ENCODE measurements at places on chromosomes 2 and 18.

GRCh38 chr2:97717613-97717995 lies 4.2 kb downstream of the ZAP70 start:
- DNase-seq, result no peak

DNA sequence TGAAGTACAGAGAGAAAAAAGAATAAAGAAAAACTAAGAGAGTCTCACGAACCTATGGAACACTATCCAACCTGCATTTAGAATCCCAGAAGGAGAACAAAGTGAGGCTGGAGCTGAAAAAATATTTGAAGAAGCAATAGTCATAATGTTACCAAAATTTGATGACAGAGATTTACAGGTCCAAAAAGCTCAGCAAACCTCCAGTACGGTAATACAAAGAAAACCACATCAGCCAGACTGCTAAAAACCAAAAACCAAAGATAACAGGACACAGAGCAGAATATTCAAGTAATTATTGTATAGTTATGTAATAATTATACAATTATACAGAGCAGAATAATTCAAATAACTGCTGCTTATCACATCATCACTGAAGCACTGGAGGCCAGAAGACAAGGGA lies 23.7 kb downstream of the ATL2 start:
- no peak for DNase-seq

- DNase-seq, result no peak
Measured at GRCh38 chr2:197931661-197932312, 127.4 kb downstream of the PLCL1 start.

DNA sequence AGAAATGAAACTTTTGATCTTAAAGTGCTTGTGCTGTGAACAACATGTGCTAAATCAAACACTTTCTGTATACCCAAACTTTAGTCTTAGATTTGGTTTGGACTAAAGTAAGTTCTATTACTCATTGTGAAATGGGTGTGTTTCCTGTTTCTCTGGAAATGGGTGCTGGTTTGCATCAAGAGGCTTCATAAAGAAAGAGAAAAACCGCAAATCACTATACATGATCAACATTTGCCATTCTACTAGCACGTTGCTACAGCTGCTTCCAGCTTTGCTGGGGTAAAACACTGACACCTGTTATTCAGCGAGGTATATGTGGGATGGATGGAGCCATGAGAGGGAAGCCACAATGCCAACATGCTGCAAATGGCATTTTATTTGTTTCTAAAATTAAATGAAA lies 547.0 kb upstream of the ACVR2A start:
- no peak for DNase-seq

DNA sequence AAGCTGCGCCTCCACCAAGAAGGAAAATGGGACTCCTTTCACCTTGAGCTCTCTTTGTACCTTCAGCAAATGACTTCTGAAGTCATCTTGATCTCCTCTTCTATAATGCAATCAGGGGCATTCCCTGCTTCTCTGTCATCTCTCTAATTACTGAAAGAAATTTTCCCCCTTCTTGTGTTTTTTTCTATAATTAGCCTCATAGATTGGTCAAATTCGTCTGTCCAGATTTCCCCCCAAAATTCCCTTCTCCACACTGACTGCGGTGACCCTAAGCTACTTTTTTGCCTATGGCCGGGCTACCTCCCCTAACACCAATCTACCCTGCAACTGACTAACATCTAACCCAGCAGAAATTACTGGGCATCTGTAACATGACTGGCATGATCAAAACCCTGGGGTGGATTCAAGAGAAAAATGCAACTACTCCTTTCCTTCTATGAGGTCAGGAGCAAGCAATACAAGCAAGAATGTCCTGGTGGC lies 168.6 kb downstream of the BCL2 start:
- no peak for DNase-seq

GRCh38 chr2:213147538-213147937 lies 3.9 kb downstream of the IKZF2 start:
- DNase-seq, result no peak

- DNase-seq, result no peak
Measured at GRCh38 chr2:179745635-179746256, 115.7 kb downstream of the ZNF385B start.

GRCh38 chr18:11383381-11383780 lies 226.0 kb upstream of the SLC35G4 start:
- DNase-seq, result no peak

DNA sequence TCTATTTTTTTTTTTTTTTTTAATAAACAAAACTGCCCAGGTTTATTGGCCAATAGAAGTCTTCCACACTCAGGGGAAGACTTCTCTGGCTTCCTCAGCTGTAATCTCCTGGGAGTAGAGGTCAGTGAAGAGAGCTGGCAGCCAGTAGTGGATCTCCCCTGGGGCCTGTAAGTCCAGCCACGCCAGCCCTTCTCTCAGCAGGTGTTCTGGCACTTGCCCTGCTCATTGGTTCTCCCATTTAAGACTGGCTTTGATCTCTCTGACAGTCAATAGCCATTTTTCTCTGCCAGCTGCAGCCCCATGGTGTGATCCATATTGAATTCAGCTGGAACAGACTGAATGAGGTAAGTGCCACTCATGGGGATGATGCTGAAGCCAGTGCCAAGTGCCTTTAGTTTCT lies 170.6 kb upstream of the SPHKAP start:
- no peak for DNase-seq

DNA sequence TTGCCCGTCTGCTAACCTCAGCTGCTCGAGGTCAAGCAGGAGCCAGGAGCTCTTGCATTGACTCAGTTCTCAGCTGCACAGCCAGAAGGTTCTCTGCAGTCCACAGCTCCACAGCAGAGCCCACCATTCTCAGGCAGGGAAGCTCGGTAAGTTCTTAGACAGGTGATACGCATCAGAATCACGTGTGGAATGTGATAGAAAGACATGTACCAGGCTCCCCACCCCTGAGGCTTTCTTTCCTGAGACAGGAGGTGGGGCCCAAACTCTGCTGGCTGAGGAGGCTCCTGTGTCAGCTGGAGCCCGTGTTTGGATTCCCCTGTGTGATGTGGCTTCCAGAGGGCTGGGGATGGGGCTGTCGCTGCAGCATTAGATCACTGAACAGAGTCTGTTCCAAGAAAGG lies 28.0 kb downstream of the DIPK1C start:
- no peak for DNase-seq

DNA sequence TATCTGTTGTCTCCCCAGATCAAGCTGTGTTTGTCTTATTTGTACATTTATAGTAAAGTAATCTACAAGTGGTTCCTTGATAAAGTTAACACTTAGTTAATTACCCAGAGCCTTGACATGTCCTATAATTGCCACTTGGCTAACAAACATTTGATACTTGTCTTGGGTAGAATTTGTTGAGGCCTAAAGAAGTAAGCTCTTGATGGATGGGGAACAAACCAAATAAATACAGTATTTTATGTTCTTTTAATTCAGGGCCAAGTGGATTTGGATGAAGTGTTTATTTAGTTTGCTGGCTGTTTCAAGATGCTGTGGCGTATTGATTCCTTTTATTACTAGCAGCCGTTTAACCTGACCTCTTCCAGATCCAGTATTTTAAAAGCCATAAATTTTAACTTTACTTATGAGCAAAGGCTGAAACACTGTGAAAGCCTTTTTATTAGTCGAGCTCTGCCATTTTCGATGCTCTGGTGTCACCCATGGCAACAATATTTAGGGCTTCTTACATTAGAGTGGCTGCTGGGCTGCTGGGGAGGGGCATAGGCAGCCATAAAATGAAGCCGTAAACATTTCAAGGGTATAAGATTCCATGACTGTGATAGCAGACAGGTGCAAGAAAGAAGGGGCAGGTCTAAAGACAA lies 401.6 kb upstream of the NRP2 start:
- DNase-seq, result no peak

GRCh38 chr2:123128951-123129350 lies 896.1 kb upstream of the CNTNAP5 start:
- DNase-seq, result no peak

GRCh38 chr2:186699742-186700141 lies 5.9 kb downstream of the FAM171B start:
- no peak for DNase-seq

DNA sequence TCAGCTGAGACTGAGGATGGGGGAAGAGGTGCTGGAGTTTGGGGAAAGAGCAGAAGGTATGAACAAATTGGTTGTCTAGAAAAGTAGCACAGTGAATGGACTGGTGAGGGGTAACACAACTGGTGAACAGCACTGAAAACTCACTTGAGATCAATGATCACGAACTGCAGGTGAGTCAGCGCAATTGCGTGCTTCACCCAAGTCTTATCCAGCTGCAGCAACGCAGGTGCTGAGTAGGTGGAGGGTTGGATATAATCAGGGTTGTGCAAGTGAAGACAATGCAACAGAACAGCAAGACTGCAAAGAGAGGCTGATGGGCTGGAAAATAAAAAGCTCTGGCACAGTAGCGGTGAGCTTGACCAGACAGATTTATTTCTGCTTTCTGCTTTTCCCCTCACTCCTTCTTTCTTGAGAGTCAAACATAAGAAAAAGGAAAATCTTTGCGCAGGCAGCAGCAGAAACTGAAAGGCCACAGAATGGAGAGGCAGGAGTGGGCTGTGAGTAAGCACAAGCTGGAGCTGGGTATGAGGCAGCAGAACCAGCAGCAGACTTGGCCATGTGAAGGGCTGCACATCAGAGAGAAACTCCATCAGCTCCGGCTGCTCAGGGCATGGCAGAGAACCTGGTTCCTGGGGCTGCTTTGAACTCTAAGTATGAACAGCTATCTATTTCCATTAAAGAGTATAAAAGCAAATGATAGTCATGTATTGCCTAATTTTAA lies 99.4 kb upstream of the ARL5A start:
- DNase-seq, result no peak

DNA sequence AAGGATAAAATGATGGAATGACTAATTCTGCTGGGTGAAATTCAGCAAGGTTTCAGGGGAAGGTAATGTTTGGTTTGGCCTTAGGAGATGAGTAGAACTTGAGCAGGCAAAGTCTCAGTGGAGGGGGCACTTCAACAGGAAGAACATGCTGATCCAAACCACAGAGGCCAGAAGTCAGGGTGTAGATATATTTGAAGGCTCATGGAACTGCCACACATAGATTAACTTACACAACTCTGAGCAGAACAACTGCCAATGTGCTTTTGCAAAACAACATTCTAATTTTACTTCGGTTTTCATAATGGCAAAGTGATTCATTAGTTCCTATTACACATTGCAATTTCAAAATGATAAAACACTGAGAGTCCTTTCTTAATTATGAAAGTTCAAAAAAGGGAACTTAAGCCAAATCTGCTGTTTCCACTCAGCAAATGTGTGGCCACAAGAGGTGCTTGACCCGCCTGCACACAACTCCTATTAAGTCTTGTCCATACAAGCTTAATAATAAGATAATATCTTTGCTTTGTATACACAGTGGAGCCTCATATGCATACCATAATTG lies 284.8 kb downstream of the MREG start:
- DNase-seq, result no peak

DNA sequence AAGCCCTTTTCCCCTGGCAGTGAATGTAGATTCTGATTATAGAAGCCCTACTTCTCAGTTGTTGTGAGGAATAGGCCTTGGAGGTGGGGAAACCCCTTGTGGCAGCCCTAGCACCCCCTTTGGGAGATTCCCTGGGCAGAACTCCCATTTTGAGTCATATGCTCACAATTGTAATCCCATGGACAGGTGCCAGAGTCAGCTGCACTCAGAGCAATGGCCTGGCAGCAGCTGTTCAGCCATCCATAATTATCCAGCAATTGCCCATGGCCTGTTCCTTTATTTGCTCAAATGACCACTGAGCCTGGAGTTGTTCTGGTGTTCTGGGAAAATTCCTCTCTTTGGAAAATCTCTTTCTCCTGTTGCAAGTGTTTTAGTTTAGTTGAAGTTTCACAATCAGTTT lies 71.7 kb downstream of the PTRHD1 start:
- DNase-seq, result no peak

GRCh38 chr18:60556326-60556725 lies 183.8 kb upstream of the MC4R start:
- DNase-seq, result no peak

- no peak for DNase-seq
Measured at GRCh38 chr2:236503100-236503499, 66.5 kb upstream of the ACKR3 start.

DNA sequence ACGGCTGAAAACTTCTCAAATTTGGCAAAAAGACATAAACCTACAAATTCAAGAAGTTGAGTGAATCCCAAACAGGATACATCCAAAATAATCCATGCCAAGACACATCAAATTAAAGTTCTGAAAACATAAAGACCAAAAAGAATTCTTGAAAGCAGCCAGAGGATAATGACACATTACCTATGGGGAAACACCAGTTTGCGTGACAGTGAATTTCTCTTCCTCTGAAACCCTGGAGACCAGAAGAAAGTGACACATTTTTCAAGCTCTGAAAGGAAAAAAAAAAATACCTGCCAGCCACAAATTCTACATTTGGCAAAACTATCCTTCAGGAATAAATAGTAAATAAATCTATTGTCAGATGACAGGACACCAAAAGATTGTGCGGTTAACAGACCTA lies 86.0 kb upstream of the AFF3 start:
- DNase-seq, result no peak

DNA sequence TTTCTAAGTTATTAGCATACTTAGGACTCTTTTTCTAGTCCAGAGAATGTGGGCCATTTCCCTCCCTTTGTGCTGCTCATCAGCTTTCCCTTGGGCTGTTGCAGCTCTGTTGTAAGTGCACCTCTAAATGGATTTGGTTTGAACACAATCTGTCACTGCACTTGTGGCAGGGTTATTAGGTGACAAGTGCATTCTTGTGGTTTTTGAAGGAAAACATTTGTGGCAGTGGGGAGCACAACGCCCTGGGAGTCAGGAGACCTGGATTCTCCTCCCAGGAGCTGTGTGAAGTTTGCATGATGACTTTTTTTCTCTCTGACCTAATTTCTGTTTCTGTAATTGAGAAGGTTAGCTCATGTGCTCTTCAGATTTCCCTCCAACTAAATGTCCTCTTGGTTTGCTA lies 630.9 kb upstream of the FAM98A start:
- DNase-seq, result no peak

DNA sequence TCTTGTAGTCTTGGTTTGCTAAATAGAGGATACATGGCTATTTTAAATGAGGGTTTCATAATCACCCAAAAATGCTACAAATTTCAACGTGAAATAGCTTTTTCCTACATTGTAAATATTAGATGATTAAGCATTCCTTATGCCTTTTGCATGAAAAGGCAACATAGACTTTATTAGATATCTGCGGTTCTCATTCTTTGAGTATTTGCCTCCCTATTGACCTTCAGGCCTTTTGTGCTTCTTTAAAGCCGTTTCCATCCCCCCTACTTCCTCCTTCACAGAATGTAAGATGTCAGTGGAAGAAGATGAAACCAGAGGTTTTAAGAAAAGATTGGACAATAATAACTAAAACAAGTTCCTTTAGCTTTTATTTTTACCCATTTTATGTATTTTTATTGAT lies 144.1 kb downstream of the UBE2E3 start:
- no peak for DNase-seq

DNA sequence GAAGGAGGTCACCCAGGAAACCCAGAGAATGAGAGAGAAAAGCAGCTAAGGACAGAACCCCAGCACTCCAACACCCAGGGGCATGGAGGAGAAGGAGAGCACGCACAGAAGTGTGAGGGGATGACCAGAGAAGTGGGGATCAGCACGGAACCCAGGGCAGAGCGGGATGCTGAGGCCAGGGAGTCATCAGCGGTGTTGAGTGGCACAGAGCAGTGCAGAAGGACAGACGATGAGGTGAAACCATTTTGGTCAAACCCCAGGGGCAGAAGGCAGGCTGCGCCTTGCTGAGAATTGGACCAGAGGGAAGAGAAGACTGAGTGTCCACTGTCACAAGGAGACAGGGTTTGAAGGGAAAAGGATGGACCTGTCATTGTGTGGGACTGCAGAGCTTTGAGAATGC lies 23.4 kb upstream of the ASB18 start:
- DNase-seq, result no peak

GRCh38 chr18:57856128-57856527 lies 53.0 kb upstream of the ATP8B1 start:
- DNase-seq, result no peak

GRCh38 chr2:216742411-216742810 lies 47.1 kb upstream of the IGFBP5 start:
- no peak for DNase-seq
